Mesendoderm (in vitro differentiated cells): ENCODE measurements at places on chromosomes 1 and 21.

DNA sequence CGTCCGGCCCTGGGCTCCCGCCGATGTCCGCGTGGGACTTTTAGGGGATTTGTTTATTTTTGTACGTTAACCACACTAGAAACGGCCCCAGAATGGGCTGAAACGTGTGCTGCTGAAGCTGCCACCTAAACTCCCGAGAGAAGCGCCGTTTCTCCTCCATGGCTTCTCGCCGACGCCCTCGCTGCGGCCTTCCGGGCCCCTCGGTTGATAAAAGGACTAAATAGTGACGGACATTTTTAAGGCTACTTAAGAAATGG lies 678 bp upstream of the PTTG1IP start:
- no peak for DNase-seq

DNA sequence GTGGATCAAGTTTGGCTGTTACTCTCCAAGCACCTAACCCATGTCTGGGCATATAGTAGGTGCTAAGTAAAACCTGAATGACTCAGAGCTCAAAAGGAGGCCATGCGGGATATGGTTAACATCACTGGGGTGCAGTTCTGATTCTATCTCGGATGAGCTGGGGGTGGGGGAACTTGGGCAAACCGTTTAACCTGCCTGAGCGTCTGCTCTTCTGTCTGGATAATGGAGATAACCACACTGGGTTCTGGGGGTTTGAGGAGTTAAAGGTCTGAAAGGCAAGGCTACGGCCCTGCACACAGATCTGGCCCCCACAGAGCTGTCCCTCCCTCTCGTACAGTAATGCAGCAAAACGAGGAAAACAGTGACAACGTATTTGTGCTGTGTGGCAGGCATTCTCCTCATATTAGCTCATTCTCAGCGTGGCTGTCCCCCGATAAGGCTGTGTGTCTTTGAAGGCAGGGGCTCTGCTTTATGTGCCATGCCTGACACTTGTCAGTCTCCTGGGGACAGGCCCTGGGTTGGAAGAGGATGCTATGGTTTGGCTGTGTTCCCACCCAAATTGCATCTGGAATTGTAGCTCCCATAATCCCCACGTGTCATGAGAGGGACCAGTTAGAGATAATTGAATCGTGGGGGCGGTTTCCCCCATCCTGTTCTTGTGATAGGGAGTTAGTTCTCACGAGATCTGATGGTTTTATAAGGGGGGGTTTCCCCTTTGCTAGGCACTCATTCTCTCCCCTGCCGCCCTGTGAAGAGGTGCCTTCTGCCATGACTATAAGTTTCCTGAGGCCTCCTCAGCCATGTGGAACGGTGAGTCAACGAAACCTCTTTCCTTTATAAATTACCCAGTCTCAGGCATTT lies 6.8 kb upstream of the ALDH4A1 start:
- DNase-seq: no peak

DNA sequence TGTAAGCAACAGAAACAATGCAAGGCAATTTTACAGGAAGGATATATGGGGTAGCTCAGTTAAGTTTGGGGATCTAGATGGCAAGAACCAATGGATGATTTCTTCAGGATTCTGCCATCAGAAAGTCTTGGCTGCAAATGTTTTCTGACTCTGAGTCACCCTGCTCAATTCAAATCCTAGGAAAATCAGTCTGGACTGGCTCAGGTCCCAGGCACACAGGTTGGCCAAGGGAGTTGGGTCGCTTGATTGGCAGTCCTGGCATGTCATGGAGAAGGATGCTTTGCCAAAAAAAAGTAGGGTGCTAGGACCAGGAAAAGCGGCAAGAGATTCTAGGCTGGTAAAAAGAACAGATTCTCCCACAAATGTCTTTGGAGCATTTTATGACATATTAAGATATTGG lies 28.9 kb upstream of the S1PR1 start:
- no peak for DNase-seq

DNA sequence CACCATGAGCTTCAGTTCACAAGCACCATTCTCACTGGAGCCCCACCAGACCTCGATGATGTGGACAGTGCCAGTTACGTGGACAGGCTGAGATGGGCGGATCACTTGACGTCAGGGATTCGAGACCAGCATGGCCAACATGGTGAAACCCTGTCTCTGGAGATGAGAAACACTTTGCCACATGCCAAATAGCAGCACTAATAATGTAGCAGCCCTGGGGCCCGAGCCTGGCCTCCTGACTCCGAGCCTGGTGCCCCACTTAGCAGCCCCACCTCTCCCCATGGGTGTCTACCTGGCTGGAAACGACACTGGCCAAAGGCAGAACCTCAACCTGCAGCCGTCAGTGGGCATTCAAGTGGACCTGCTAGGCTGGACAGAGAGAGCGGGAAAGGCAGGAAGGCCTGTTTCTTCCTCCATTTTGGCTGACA lies 129.1 kb downstream of the TOMM20 start:
- DNase-seq: no peak

GRCh38 chr1:89538361-89538760 lies 13.7 kb downstream of the LRRC8B start:
- no peak for DNase-seq

GRCh38 chr1:5140962-5141361 lies 486.6 kb downstream of the AJAP1 start:
- no peak for DNase-seq

- DNase-seq: peak; percentile 65
These were observed 6.1 kb downstream of the SRM start for GRCh38 chr1:11053758-11054137.

DNA sequence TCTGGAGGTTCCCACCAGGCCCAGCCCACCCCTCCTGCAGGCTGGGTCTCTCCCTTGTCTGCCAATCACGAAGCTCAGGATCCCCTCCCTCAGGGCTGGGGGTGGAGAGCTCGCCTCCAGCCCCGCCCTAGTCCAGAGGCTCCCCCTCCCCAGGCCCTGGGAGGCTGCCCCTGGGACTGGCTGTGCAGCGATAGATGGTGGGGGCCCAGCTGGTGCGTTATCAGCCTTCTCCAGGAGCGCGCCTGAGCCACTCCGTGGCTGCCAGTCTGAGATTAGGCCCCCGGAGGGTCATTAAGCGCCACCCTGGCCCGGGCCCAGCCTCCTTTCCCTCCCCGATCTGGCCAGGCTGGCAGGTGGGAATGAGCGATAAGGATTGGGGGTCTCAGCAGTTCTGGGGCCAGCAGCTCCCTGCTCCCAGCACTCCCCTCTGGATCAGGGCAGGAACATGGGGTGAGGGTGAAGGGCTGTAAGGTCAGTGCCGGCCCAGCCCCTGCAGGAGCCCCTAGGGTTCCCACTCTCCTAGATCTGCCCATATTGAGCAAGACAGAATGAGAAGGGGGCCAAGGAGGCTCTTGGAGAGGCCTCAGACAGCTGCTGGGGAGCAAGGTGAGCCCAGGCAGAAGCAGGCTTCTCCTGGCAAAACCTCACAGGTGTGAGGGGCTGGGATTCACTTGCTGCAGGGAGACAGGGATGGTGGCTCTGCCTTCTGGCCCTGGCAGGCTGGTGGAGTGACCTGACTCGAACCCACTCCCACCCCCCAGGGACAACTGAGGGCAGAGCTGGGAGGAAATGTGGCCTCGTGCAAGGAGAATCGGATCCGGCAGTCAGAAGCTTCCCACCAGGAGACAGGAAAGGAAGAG lies 8.5 kb downstream of the PDZK1IP1 start:
- peak; percentile 36 for DNase-seq

GRCh38 chr1:9621032-9621431 lies 30.5 kb upstream of the PIK3CD start:
- no peak for DNase-seq

GRCh38 chr1:109474697-109475096 lies 8.4 kb downstream of the SYPL2 start:
- DNase-seq: no peak

DNA sequence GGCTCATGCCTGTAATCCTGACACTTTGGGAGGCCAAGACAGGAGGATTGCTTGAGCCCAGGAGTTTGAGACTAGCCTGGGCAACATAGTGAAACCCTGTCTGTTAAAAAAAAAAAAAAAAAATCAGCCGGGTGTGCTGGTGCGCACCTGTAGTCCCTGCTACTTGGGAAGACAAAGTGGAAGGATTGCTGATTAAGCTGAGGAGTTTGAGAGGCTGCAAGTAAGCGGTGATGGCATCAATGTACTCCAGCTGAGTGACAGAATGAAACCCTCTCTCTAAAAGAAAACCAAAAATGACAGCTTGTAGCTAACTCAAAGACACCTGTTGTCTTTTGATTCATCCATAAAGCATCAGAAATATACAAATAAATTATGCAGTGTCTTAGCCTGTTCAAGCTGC lies 31.8 kb downstream of the SIPA1L2 start:
- no peak for DNase-seq

- DNase-seq: no peak
These were observed 16.5 kb upstream of the ZC3H11B start for GRCh38 chr1:219629296-219629880.

GRCh38 chr1:99281105-99281504 lies 16.8 kb downstream of the PLPPR4 start:
- no peak for DNase-seq

- DNase-seq: no peak
These were observed 139.9 kb downstream of the PTGER3 start for GRCh38 chr1:70907563-70908310.

- peak; percentile 29 for DNase-seq
These were observed 42.0 kb upstream of the ADAMTS1 start for GRCh38 chr21:26887251-26887650.

DNA sequence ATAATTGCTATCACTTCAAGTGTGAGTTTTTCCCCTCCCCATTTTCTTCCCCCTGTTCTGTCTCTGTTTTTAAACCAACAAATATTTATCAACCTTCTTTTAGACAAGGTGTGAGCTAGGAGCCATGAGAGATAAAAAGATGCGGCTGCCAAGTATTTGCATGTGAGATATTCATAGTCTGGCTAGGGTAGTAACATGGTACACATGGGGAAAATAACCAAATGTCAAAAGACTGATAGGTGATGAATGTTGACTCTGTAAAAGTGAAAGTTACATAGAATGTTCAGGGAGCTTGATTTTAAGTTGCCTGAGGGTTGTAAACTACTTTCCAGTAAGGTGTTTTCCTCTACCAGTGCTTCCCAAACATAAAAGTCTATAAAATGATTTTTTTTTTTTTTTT lies 25.4 kb upstream of the SRP9 start:
- no peak for DNase-seq

- DNase-seq: peak; percentile 45
These were observed 12.0 kb upstream of the GPR153 start for GRCh38 chr1:6272868-6273267.

DNA sequence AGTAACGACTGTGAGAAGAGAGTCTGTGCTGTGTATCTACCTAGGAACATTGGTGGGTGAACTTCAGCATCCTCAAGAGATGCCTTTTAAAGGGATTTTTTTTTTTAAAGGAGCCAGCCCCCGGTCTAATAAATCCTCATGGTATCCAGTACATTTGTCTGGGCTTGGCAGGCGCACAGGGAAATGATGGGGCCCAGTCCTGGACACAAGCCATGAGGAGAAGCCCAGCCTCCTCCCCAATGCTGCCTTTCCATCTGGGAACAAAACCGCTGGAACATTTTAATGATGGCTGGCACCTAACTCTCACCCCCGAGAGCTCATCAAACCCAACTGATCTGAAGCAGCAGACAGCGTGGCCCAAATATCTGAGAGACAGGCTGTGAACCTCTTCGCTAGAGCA lies 64.2 kb downstream of the ACOT7 start:
- no peak for DNase-seq

- no peak for DNase-seq
These were observed 483.5 kb downstream of the ADGRL2 start for GRCh38 chr1:82284213-82284612.

DNA sequence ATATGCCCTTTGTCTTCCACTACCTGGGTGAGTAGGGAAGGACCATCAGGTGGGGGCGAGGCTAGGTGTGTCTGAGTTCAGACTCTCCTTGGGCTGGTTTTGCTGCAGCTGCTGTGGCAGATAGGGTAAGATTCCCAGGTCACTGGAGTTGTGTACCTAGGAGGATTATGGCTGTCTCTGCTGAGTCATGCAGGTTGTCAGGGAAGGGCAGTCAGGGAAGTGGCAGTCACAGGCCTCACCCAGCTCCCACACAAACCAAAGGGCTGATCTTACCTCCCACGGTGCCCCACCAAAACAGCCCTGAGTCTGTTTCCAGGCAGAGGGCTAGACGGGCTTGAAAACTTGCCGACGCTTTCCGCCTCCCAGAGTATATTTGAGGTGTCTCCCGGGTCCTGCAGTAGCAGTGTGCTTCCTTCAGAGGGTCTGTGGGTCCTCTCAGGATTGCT lies 201.6 kb upstream of the PLXNA2 start:
- peak; percentile 48 for DNase-seq

- no peak for DNase-seq
These were observed 14.4 kb downstream of the FHAD1 start for GRCh38 chr1:15261155-15262002.
